ENCODE measurements at places on chromosomes 1 and 21. TPM values are rescaled to one million over a fixed set of nuclear protein-coding genes. Genes with fewer than 3 reads are reported as not detected.

DNA sequence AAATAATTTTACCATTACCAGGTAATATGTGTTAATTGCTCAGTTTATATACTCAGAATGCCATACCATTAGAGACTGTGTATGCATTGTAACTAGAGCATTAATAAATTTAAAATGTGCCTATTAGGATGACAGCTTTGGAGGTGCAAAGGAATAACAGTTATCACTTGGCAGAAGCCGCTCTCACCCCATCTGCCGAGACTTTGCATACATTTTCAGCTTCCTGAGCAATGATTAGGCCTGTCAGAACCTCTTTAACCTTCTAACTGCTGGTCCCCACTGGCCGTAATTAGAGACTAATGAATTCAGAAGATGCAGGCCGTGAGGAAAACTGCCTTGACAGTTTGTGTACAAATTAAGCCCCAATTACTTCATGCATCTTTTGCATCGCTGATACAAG is 158.0 kb upstream of the PROX1 start:
- DNase-seq: no peak

GRCh38 chr1:63537940-63538339 is 14.6 kb downstream of the EFCAB7 start:
- DNase-seq: no peak

DNA sequence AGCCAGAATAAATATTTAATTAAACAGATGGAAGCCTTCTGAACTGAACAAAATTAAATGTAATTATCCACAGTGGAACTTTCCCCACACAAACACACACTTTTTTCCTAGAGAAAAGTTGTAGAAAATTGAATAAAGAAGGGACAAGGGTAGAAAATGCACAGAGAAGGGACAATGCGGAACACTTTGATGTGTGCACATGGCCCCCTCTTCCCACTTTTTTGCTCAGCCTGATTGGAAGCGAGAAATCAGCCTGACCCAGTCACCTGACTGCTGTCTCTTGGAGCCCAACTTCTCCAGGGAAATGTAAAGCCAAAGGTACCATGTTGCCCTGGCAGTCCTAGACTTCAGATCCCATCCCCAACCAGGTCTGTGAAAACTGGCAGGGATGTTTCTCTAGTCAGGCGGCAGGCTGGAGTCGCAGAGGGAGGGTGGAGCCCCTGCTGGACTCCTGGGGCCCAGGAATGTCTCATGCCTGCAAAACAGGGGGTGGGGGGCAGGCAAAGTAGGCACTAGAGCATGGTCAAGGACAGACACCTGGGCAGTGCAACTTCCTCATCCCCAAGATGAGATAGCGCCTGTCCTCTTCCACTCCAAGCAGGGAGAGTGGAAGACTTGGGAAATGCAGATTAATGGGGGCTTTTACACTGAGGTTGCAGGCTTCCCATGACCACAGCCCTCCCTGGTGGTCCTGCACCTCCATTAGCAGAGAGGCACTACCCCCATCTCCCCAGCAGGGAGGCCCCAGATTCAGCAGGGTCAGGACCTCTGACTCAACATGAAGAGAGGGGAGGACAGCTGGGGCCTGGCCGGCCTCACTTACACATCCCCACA is 2.8 kb downstream of the CERS2 start:
- no peak for DNase-seq

- peak; percentile 100 for DNase-seq
These were observed at the start of the genes S100PBP and YARS1 for GRCh38 chr1:32817159-32817814. Gene S100PBP (plus strand): TSS chr1:32817653. CDS start chr1:32826100, 8,447 bp downstream. Gene YARS1 (minus strand): TSS chr1:32817358. CDS start chr1:32817244, 114 bp downstream.

DNA sequence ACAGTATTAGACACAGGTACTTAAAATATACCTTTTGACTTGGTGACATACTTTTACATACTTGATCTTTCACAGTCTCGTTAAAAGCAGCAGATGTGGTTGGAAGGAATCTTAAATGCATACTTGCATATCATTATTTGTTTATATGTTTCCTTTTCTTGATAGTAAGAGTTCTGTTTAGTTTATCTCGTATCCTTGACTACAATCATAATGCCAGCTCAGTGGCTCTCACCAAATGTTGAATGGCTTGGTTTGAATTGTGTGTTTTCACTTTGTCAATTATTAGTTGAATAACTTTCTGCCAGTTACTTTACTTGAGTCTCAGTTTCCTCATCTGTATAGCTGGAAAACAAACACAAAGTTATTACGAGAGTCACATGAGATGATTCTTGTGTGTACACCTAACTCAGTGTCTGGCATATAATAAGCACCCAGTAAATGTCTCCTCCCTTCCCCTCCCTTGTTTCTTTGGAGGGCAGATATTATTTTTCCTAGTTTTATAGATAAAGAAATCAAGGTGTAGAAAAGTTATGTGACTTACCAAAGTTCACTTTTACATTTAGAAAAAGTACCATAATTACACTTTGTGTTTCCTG is 131.6 kb upstream of the IVNS1ABP start:
- no peak for DNase-seq

DNA sequence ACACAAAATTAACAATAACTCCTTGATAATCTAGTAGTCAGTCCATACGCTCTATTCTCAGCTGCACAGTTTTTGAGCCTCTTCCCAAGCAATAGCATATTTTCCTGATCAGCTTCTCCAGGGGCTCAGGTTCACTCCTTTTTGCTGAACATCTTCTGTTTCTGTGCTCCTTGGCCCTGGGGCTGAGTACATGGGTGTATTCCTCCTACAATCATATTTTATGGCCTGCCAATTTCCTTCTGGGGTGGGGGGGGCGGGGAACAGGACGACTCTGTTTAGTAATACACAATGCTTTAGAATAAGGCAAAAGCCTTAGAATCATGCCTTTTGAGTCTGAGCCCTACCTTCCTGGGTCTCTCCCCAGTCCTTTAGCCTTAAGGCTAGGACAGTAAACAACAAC is 8.5 kb downstream of the CLDN19 start:
- DNase-seq: no peak

DNA sequence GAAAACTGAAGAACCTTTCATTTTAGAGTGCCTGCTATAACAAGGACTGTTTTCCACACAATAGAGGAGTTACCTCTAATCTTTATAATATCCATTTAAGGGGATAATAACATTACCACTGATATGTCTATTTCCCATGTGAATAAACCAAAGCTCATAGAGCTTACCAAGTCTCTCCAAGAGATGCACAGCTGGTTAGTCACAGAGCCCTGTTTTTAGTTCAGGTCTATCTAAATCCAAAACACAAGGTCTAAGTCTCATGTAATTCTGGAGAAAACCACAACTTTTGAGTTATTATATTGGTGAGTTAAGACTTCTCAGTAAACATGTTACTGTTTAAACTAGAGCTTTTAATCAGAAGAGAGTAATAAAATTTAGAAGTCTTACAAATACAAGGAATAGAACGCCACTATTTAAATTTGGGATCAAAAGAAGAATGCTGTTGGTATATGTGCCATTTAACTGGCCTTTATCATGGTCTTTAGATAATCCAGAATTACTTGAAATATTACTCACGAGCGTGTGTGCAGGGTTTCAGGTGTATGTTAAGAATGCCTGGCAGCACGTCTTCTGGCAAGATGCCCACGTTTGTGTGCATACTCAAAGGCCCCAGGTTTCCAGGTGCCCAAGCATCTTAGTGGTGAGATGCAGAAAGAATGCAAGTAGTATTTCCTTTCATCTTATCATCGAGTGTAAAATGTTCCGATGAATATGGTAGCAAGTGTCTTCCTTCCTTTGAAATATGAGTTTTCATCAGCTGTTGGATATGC is 190.6 kb downstream of the FMN2 start:
- DNase-seq: peak; percentile 45

GRCh38 chr1:108502138-108502537 is 52.0 kb downstream of the NBPF6 start:
- DNase-seq: no peak

DNA sequence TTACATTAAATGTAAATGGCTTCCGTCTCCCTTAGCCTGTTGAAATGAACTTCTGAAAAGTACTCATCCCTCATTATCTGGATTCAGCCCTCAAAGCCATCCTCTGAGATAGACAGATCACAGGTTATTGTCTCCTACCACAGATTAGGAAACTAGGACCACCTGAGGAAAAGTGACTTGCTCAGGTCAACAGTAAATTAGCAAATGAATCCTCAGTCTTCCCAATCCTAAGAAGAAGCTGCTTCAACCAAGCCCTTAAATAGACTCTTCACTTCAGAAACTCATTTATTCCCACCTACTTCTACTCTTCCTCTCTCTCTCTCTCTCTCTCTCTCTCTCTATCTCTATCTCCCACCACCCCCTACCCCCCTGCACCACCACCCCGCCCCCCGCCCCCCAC is 152.3 kb downstream of the DMRTA2 start:
- no peak for DNase-seq

GRCh38 chr1:50268049-50268448 is 155.2 kb downstream of the DMRTA2 start:
- no peak for DNase-seq

- DNase-seq: no peak
These were observed 22.8 kb downstream of the INSL5 start for GRCh38 chr1:66778266-66778665.

DNA sequence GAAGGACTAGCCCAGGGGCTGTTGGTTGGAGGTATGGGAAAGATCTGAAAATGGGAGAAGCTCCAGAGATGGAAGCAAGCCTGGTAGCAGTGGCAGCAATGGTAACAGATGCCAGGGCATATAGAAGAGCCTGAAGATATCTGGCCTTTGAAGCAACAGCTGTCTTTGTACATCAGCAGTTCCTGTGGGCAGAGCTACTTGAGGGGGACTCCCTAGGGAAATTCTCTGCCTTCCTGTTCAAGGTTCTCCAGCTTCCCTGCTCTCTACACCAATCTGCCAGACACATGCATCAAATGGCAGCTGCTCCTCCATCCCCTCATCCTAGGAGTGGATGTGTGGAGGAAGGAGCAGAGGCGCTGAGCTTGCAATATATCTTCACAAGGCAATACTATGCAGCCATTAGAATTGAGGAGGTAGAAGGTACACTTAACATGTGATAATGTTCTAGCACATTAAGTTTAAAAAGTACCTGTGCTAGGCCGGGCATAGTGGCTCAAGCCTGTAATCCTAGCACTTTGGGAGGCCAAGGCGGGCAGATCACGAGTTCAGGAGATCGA is 2.2 kb downstream of the TMEM35B start:
- DNase-seq: no peak

- DNase-seq: peak; percentile 40
These were observed 23.0 kb downstream of the ACTA1 start for GRCh38 chr1:229410692-229411433.

- no peak for DNase-seq
These were observed 34.7 kb upstream of the SNX27 start for GRCh38 chr1:151577173-151577572.

GRCh38 chr1:94962409-94963265 is 35.7 kb upstream of the CNN3 start:
- peak; percentile 54 for DNase-seq

DNA sequence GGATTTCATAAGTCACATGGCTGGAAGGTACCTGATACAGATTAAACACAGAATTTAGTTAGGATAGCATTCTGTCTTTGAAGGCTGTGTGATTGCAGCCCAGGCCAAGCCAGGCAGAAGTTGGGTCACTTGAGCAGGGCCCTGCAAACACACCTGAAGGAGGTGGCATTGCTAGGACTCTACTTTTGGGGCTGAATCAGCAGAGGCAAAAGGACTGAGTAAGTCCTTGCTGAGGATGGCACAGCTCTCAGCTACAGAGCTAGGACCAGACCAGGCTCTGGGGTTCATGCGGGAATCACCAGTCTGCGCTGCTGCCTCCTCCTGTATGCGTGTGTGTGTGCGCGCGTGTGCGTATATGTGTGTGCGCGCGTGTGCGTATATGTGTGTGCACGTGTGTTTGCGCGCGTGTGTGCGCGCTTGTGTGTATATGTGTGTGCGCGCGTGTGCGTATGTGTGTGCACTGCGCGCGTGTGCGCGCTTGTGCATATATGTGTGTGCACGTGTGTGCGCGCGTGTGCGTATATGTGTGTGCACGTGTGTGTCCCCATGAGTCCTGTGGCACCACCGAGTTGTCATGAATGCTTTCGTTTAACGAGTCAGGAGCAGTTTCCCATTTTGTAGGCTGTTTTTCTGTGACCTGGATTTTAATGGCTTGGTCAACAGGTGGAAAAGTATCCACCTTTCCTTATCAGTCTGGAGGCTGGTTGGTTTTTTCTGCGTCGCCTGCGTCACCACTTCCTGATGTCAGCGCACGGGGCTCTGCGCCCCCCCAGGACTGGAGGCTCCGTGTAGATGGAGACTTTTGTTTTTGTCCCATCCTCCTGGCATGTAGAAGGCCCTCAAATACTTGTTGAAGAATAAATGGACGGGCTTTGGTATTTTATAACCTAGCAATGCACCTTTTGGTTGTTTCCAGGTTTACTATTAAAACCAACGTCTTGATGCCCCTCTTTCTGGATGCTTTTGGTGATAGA is 34.7 kb downstream of the ADARB1 start:
- no peak for DNase-seq

DNA sequence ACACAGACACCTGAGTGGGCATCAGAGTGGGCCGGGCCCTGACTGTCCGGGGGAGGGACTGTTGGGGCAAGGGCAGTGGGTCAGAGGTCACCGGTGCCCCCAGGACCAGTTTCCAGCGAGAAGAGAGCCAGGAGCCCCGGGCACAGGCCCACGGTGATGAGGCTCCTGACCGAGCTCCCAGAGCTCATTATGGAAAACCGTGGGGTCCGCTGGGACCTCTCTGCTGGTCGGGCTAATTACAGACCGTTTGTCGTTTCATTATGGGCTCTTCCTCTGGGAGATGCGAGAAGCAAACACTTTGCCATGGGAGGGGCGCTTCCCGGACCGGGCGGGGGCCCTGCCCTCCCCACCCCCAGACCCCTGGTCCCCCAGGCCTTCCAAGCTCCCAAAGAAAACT is 12.0 kb upstream of the TTLL10 start:
- DNase-seq: no peak

DNA sequence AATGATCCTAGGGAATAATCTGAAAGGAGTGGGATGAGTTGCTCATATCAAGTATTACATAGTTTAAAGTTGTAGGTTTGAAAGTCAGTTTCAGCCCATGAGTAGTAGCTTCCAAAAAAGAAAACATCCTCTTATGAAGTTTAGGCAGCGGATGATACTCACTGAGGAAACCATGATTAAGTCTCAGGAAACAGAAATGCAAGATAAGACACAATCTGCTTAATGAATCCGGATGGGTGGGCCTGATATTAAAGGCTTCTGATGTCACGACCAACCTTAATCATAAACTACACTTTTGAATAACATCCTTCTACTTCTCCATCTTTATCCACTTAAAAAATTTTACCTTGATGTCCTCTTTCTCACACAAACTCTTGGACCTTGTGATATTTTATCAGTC is 61.8 kb downstream of the S1PR1 start:
- DNase-seq: no peak

- DNase-seq: no peak
These were observed 240.5 kb downstream of the TGFB2 start for GRCh38 chr1:218585511-218586184.

Gene DIO1
- not detected for total RNA-seq

Gene SH3GLB1
- total RNA-seq: 122 TPM

Gene RCSD1
- 8.6 TPM for total RNA-seq

Gene MARK1
- total RNA-seq: 4.4 TPM

Gene PLA2G2F
- 0.11 TPM for total RNA-seq

Gene NGF
- total RNA-seq: 0.25 TPM

Gene IL20
- not detected for total RNA-seq

Gene ETV3L
- total RNA-seq: not detected

Gene SPRR2F
- total RNA-seq: not detected

Gene LEFTY2
- 74.3 TPM for total RNA-seq
